Ascending aorta (tissue), 2 donors: ENCODE measurements at places on chromosomes 3 and 15. TPM values are rescaled to one million over a fixed set of nuclear protein-coding genes. Genes with fewer than 3 reads are reported as not detected.

Gene ACTRT3
- 0.32 TPM for total RNA-seq

Gene CYP1A2
- not detected for total RNA-seq

Gene ALS2CL
- 49.0 TPM for total RNA-seq

DNA sequence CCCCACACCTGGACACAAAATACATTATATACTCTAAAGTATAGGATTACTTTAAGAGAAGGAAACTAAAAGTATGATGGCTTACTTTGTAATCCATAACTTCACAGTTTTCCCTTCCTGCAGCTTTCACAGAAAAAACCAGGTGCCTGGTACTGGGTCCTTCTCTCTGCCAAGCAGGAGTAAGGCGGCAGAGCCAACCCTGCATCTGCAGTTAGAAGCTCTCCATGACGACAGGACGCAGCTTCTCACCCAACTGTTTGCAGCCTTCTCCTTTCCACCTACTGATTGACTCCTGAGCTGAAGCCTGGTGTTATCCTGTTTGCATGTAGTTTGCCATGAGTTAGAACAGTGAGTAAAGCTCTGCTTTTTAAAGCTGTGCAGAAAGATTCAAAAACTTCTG lies 6.7 kb downstream of the MRAS start:
- H3K4me3 ChIP-seq = no peak overlapping the region
- peak; percentile 31 for DNase-seq
- H3K27ac ChIP-seq = no peak overlapping the region
- H3K27me3 ChIP-seq = no peaks in the 10 kb centered on the region

DNA sequence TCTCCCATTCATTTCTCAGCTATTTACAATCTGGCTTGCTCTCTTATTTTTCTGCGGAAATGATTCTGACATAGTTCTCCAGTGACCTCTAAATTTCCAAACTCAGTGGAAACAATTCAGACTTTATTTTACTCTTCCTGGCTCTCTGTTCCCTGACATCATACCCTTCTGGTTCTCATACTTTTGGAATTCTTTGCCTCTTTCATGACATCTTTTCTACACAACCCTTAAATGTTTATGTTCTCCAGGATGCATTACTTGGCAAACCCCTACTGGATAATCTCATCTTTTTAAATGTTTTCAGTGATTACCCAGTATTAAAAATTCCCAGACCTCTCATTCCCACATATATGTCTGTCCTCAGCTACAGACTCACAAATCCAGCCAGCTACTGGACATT lies 23.9 kb upstream of the PLSCR4 start:
- H3K27ac ChIP-seq = peak overlapping the region; percentile 89
- H3K36me3 ChIP-seq = no peaks in the 10 kb centered on the region
- H3K4me3 ChIP-seq = no peak overlapping the region
- peaks cover 9% of the 10 kb centered on the region for H3K4me1 ChIP-seq
- H3K27me3 ChIP-seq = no peaks in the 10 kb centered on the region

DNA sequence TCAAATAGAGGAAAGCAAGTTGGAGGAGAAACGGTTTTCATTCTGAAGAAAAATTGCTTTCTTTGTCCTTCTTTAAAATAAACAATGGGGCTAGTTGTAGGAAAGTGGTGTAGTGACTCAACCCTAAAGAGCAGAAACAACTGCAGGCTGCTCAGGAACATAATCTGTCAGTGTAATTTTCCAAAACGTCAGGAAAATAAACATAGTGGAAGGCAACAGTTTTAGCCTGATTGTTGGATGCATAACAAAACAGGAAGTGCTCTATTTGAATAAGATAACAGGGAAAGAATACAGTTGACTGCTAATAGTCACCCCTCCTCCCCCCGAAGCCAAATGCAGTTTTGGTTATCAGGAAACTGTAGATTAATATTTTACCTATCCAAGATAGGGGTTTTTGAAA lies 167.6 kb downstream of the ECT2 start:
- no peaks in the 10 kb centered on the region for H3K27me3 ChIP-seq
- no peaks in the 10 kb centered on the region for H3K36me3 ChIP-seq
- no peak for DNase-seq
- no peak overlapping the region for H3K4me3 ChIP-seq

DNA sequence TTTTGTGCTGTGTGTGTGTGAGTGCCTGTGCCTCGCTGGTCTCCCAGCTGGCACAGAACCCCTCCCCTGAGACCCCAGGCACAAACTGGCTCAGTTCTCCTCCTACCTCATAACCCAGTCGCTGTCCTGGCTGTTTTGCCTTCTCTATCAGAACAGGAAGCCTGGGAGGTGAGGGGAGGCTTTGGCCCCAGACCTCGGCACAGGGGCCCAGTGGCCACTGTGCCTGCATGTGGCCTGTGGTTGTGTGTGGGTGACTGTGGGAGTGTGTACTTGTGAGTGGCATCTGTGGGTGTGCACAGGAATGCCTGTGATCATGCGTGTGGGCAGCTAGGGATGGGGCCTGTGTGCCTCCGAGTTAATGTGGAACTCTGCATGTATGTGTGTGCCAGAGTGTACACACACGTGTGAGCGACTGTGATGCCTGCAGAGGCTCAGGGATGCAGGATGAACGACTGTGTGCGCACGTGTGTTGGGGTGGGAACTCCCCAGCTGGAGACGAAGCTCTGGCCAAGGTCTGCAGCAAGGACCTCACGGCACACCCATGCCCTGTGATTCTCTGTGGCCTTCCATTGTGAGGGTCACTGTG lies 32.3 kb downstream of the PSTPIP1 start:
- no peak overlapping the region for H3K4me3 ChIP-seq
- H3K4me1 ChIP-seq = no peaks in the 10 kb centered on the region
- no peaks in the 10 kb centered on the region for H3K27me3 ChIP-seq

DNA sequence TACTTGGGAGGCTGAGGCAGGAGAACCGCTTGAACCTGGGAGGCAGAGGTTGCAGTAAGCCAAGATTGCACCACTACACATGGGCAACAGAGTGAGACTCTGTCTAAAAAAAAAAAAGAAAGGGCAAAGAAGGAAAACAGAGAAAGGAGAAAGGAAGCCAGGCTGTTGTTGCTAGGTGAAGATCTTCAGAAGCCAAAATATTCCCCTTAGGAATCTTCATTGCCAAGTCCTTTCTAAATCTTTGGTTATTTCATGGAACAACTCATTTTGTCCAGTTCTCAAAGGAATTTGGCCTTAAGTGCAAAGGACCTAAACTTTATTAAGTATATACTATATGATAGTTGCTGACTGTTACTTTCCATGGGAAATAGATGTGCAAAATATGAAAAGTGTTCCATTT lies 59.2 kb upstream of the OSBPL11 start:
- no peaks in the 10 kb centered on the region for H3K4me1 ChIP-seq
- no peak overlapping the region for H3K27ac ChIP-seq
- no peak for DNase-seq
- H3K27me3 ChIP-seq = no peaks in the 10 kb centered on the region
- H3K36me3 ChIP-seq = no peaks in the 10 kb centered on the region
- H3K4me3 ChIP-seq = no peak overlapping the region
